ENCODE measurements at places on chromosomes 7 and 10.

GRCh38 chr7:129782818-129783583, 169.8 kb downstream of the UBE2H start:
- no peak for DNase-seq

DNA sequence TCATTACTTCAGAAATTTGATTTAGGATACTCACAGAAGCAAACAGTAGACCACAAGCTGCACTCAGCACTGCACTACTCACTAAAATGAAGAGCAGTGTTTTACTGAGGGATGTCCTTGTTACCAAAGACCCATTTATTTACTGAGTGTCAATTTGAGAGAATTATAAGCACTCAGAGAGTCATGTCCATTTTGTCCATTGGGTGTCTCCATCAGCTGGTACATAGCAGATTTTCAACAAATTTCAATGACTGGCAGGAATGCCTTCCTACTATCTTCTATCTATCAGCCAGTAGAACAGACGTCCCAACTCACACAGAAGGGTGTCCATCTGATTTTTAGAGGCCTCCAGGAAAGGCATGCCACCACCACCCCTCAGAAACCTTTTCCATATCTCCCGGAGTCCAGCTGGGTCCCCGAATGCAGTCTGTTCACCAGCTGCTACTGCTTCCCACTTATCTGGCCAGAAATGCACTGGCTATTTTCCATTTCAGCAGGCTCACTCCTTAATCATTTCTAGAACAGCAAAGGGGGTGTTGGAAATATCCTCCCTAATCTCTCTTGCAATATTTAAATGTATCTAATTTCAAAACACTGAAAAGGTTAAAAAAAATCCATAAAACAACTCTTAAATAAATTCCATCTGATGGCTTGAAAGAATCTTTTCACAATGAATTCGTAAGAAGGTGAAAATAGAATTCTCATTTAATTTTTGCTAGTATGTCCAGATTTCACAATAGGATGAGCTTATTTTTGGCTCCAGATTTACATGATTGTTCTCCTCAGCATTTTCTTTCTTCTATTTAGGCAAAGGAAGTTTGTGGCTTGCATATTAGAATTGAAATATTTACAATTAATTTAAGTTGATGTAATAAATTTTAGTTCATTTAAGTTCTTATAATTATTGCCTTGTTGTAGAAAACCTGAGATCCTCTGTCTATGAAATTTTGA, 1164.0 kb upstream of the CELF2 start:
- DNase-seq: no peak

GRCh38 chr10:100972115-100972903, 3.0 kb downstream of the SEMA4G start:
- no peak for DNase-seq

GRCh38 chr10:73485320-73485719, 10.5 kb downstream of the PPP3CB start:
- DNase-seq: no peak

DNA sequence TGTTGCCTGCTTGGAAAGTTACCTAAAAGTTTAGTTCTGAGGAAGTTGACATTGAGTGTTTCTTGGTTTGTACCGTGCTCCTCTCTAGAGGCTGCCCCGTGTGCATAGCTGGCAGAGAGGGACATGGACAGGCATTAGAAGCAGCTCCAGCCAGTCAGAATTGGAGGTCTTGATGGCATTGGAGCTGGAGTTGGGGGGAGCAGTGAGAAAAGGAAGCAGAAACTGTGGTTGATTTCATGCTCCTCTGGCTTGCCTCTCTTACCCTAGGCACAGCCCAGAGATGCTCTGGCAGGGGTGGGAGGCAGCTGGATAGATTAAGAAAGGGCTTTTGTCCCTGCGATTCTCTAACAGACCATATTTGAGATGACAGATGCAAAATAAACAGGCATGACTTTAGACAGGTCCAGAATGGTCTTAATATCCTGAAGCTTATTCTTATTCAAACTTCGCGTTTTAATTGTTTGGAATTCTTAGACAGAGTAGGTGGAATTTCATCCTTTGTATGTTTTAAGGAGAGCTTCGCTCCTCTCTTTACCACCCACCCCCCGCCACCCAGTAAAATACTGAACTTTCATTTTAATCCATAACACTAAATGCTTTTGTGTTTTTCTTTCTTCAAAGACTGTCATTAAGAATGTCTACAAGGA, 73.5 kb upstream of the GLCCI1 start:
- DNase-seq: no peak

DNA sequence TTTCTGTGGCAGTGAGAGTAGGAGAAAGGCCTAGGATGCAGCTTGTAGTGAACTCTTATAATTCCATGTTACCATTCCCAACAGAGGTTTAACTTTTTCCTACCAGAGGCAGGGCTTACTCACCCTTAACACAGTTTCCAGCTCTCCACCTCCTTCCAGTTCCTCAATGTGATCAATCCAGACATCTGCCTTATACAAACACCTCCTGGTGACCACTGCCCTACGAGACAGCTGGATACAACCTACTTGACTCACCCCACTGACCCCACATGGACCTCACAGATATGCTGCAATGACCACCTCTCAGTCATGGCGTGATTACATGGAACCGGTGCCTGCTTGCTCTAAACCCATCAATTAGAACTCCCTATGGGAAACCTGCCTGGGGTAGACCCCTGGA, 326.5 kb downstream of the TNS3 start:
- no peak for DNase-seq

- no peak for DNase-seq
Measured at GRCh38 chr7:43372676-43373355, 210.1 kb upstream of the STK17A start.

- no peak for DNase-seq
Measured at GRCh38 chr10:70378122-70378521, 4.3 kb downstream of the LRRC20 start.

DNA sequence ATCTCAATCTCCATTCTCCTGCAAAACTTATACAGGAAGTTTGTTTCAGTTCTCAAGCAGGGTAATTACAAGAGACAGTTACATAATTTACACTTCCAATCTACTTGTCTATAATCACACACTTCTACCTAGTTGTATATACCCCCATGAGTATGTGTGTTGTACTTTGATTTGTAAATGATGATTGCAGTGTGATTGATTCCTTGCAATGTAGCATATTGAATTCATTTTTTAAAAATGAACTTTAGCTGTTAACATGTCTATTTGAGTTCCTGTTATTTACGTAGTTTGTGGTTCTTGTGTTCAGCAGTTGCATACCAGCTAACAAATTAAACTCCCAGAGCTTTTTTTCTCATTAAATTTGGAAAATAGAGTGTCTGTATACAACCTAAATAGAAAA, 102.5 kb upstream of the SAMD8 start:
- DNase-seq: no peak

GRCh38 chr7:104973909-104974415, 40.0 kb upstream of the KMT2E start:
- DNase-seq: no peak

DNA sequence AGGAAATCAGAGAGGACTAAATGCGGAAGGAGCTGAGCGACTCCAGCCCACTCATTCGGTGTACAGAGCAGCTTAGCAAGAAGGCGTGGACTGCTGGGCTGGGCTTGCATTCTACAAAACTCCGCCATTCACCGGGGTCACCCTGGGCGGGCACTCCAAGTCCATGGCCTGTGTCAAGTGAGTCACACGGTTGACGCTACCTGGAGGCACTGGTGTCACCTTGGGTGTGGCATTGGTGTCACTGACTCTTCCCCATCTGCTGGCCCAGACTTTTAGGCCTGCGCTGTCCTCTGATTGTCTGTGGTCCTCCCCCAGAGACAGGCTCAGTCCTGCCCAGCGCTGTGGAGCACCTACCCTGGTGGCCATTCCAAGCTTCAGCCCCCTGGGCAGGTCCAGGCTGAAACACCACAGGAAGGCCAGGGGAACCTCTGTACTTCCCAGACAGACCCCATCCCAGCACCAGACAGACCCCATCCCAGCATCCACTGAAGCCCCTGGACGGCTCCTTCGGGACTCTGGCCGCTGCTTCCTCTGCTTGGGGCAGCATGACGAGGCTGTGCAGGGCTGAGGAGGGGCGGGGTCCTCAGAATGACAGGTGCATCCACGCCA, 30.6 kb upstream of the CNPY1 start:
- no peak for DNase-seq

- no peak for DNase-seq
Measured at GRCh38 chr10:36606234-36606839, 519.1 kb upstream of the ANKRD30A start.

DNA sequence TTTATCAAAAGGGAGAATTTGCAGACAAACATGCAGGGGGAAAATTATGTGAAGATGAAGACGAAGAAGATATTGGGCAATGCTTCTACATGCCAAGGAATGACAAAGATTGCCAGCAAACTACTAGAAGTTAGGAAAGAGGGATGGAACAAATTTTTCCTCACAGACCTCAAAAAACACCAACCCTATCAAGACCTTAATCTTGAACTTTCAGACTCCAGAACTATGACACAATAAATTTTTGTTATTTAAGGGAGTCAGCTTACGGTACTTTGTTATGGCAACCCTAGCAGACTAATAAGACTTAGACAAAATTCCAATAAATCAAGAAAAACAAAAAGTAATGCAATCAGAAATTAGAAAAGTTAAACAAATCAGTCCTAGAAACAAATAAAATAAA, 280.0 kb upstream of the GNAI1 start:
- no peak for DNase-seq

- DNase-seq: no peak
Measured at GRCh38 chr7:142563470-142563869, 185.8 kb upstream of the PRSS1 start.

DNA sequence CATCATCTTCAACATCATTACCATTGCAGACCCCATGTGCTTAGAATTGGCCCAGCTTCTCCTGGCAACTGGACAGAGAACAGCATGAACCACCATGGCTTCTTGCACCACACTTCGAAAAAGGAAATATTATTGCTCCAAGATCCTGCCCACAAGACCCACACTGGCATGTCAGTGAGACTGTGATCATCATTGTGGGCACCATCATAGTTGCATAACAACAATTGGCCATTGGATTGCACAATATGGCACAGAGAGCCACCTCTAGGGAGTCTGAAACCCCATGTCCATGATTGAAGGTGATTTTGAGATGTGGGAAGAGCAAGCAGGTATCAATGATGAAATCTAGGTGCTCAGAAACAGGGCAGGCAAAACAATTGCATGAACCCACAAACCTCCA, 918.9 kb downstream of the GRID1 start:
- peak; percentile 66 for DNase-seq

- no peak for DNase-seq
Measured at GRCh38 chr7:69800495-69800894, 202.2 kb downstream of the AUTS2 start.

- no peak for DNase-seq
Measured at GRCh38 chr10:33412653-33413361, 78.3 kb upstream of the NRP1 start.

DNA sequence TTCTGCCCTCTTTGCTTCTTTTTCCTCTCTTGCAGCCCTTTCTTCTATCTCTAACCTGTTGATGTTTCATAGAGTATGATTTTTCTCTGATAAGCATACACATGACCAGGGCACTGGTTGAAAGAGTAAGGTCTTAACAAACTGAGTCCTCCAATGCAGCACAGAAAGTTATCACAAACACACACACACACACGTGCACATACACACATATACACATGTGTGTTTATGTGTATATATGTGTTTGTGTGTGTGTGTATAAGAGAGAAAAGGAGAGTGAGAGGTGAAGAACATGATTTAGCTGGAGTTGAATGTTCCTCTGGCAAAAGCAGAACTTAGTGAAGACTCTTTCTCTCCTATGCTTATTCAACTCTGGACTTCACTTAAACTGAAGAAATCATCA, 130.0 kb downstream of the KLF6 start:
- DNase-seq: no peak

- no peak for DNase-seq
Measured at GRCh38 chr7:27605283-27605682, 57.4 kb downstream of the HIBADH start.

- no peak for DNase-seq
Measured at GRCh38 chr7:71808115-71808514, 604.0 kb downstream of the CALN1 start.

GRCh38 chr7:117402109-117402508, 25.2 kb downstream of the ASZ1 start:
- DNase-seq: no peak

DNA sequence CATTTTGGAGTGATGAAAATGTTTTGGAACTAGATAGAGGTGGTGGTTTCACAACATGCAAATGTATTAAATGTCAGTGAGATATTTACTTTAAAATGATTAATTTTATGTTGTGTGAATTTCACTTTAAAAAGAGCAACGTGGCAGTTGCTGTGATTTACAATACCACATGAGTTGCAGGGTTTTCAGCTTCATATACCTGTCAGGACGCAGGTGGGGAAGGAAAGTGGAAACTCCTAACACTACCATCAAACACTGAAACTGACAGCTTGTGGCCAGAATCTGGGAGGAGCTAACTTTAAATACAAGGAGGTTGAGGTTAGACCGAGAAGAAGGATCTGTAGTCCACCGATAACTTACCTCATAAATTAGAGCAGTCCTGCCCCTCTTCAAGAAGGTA, 168.9 kb upstream of the TMEM72 start:
- no peak for DNase-seq

DNA sequence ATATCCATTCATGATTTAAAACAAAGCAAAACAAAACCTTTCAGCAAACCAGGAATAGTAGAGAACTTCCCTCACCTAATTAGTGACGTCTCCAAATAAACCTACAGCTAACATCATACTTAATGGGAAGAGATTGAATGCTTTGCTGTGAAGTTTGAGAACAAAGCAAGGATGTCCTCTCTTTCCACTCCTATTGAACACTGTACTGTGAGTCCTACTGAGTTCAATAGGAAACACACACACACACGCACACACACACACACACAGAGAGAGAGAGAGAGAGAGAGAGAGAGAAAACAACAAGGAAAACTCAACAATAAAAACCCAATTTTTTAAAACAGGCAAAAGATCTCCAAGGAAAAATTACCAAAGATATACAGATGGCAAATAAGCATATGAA, 32.3 kb downstream of the PODXL start:
- no peak for DNase-seq

- no peak for DNase-seq
Measured at GRCh38 chr7:153835712-153836265, 216.4 kb upstream of the DPP6 start.

DNA sequence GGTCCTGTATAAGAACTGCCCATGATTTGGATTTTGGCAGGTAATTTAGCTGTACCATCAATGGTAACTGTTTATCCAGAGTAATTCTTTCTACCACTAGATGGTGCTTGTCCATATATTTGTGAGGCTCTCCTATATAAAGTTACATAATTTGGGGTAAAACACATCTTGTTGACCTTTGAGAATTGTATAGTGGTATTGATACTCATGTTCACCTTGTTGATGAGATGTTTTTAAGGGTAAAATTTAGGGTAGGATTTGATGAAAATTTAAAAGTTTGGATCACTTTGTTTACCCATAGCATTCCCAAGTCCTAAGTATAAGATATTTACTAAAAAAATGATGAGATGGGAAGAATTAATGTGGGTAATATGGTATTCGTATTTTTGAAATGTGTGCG, 31.6 kb downstream of the ST7 start:
- DNase-seq: no peak

- no peak for DNase-seq
Measured at GRCh38 chr7:36962367-36962766, 238.1 kb upstream of the AOAH start.

- DNase-seq: no peak
Measured at GRCh38 chr7:103613655-103614642, 167.9 kb upstream of the SLC26A5 start.

- no peak for DNase-seq
Measured at GRCh38 chr10:6803427-6803783, 223.3 kb upstream of the PRKCQ start.

- DNase-seq: no peak
Measured at GRCh38 chr7:121282129-121282528, 46.7 kb upstream of the WNT16 start.

GRCh38 chr10:34290412-34291081, 524.5 kb downstream of the PARD3 start:
- DNase-seq: no peak

All from esophagus muscularis mucosa (tissue), 4 donors.